A549 (cell line): ENCODE measurements at places on chromosomes 1 and 21. TPM values are rescaled to one million over a fixed set of nuclear protein-coding genes. Genes with fewer than 3 reads are reported as not detected.
A peak's percentile ranks its signal among the peaks of the same experiment; 100 is the strongest.

DNA sequence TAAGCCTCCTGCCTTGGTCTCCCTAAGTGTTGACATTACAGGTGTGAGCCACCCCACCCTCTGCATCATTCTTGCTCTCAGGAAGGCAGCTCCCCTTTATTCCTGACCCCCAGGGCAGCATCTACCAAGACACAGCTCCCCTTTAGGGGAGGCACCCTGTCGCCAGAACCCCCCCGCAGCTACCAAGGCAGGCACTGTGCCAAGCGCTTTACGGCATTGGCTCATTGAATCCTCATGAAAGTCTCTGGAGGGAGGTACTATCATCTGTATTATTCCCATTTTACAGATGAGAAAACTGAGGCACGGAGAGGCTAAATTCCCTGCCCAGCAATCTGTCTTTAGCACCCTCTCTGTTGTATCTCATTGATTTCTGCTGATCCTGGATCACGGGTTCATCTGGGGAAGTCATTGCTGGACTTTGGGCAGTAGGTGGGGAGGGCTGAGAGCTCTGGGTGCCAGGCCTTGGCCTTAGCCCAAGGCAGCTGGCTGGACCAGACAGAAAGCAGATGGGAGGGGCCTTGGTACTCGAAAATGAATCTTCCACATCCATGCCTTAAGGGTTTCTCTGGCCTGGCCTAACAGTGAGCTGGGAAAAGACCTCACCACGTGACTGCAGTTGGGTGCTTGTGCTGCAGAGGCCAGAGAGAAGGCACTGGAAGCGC lies 5.9 kb downstream of the PLOD1 start:
- no peak for DNase-seq

DNA sequence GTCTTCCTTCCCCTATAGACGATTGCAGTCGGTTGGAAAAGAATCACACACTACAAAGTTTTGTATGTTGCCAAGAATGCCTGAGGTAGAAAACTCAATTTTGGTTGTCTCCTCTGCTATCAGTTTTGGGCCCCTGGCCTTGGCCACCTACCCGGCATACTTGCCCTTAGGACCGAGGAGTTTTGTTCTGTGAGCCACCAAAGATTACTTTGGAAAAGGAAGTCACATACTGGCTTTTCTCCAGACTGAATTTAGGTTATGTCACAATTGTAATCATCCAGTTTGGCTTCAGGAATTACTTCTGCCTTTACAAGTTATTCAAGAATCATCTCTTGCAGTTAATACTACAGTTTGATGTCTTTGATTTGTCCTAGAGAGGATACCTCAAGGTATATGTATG lies 71.4 kb downstream of the RGL1 start:
- DNase-seq, result no peak

DNA sequence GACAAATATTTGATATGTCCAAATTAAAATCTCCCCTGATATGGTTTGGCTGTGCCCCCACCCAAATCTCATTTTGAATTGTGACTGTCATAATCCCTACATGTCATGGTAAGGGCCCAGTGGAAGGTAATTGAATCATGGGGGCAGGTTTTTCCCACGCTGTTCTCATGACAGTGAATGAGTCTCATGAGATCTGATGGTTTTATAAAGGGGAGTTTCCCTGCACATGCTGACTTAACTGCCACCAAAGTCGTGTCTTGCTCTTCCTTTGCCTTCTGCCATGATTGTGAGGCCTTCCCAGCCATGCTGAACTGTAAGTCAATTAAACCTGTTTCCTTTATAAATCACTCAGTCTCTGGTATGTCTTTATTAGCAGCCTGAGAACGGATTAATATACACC lies 207.0 kb downstream of the BARHL2 start:
- no peak for DNase-seq

GRCh38 chr1:242401937-242402336 lies 122.6 kb downstream of the PLD5 start:
- DNase-seq, result no peak

DNA sequence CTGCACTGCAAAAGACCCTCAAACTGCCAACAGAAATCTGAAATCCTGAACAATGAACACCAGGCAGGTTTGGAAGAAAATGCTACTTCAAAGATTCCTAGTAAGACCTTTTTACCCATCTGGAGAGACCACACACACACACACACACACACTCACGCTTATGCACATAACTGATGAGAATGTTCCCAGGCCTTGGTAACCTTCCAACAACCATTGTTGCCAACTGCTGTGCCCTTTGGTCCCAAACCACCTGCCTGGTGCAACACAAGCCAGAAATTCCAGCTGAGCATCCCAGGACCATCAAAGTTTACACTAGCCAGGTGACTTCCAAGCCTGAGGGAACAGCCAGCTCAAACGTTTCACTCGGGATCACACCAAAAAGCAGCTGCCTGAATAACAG lies 56.9 kb downstream of the SEC16B start:
- DNase-seq, result no peak

DNA sequence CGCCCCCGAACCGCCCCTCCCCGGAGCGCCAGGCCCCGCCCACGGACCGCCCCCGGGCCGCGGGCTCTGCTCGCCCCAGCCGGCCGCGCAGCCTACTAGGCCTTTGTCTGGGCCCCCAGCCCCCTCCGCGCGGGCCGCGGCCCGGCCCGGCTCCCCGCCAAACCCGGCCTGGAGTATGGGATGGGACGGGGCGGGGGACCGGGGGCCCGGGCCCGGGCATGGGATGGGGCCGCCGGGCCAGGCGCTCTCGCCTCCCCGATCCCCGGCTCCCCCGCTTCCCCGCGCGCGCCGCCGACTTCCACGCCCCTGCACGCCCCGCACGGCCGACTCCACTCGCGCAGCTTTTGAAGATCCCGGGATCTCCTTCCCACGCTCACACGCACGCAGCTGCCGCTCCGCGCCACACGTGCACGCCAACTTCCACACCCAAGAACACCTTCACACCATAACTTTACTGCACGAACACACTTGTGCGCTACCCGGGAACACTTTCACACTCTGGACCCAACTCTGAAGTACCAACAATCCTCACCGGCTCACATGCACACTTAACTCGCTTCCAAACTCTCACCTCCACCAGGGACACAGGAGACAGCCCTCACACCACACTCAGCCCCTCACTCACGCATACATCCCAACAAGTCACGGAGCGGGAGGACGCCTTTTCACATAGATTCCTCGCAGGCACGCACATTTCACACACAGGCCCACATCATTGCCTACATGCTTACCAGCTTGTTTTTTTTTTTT lies 437 bp upstream of the HSPG2 start:
- peak; percentile 74 for DNase-seq

DNA sequence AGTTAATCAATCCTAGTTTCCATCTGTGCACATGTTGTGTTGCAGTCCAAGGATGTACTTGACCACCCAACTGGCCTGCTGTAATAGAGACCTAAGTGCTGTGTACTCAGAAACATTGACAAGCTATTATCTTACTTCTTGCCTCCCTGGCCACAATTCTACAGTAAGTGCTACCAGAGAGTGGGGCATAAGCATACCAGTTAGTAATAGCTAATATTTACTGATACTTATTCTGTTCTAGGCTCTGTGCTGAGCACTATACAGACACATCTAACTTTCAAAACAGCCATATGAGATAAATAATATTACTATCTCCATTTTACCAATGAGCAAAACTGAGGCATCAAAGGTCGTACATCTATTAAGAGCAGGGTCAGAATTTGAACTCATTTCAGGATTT lies 49.5 kb upstream of the NPL start:
- DNase-seq, result no peak

DNA sequence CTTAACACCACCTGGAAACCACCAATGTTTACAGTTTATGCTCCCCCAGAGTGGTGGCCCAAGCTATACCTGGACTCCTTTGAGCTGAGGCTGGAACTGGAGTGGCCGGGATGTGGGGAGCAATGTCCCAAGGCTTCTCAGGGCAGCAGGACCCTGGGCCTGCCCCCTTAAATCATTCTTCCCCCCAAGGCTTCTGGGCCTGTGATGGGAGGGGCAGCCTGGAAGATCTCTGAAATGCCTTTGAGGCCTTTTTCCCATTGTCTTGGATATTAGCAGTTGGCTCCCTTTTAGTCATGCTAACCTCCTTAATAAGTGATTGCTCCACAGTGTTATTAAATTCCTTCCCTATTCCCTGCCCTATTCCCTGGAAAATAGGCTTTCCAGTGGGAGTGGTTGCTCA lies 185.8 kb downstream of the HS2ST1 start:
- DNase-seq, result no peak

DNA sequence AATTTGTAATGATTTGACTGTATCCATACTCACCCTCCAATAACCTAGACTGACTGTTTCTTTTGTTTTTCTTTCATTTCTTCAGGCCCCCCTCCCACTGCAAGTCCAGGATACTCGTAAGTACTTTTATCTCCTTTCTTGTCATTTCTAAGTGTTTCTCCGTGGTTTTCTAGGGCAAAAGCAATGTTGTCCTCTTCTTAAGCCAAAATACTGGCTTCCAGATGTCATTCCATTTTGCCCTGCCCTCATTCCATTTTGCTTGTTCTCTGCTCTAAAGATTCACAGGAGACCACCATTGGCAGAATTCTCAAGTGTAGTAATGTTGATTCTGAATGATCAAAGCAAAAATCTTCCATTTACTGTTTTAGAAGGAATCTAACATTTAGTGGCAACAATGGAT lies 152.8 kb upstream of the UBE2U start:
- no peak for DNase-seq

GRCh38 chr1:58941471-58942289 lies 157.8 kb upstream of the JUN start:
- no peak for DNase-seq

DNA sequence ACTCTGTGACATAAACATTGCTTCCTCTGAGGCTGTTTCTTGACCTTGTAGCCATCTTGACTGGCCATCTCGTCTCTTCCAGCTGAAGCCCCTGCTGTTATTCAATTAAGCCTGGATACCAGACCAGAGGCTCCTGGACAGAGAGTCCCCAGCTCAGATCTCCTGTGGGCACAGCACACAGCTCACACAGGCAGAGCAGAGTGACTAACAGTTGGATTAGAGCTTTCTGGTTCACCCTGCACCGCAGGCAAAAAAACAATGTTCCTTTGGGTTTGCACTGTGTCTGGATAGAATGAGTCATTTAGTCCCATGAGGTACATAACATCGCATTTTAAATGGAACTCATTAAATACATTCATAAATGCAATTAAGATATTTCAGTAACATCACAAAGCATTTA lies 33.4 kb upstream of the USH2A start:
- DNase-seq, result no peak

- DNase-seq, result no peak
These were observed 54.9 kb downstream of the INAVA start for GRCh38 chr1:200949626-200950025.

DNA sequence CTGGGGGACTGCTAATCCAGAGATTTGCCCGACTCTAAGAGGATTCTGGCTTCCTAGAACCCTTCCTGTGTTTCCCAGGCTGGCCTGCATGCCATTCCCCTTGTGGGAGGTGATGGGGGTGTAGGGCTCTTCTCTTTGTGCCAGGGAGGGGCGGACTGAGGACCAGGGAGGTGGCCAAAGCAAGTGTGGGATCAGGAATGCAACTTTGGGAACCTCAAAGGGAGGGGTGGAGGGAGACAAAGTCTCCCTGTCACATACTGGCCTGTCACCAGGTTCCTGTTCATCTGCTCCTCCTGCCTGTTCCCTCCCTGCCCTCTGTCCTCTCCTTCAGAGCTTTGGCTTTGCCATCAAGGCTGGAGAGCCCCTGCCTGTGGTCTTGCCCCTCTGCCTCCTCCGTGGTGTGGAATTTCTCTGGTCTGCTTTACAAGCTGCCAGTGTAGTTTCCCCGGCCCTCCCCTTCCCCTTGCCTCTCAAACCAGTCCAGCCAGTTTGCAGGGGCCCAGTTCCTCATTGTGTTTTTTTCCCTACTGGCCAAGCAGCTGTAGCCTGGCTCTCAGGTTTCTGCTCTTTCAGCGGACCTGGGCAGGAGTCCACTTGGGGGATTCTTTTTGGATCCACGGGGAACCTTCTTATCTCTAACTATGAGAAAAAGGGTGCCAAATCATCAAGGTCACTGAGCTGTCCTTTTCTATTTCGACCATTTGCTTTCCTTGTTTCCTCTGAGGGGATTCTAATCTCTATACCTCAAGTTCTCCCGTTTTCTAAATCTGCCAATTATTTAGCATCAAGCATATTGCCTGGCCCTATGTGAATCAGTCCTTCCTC lies 1.8 kb downstream of the CGN start:
- DNase-seq, result no peak

GRCh38 chr1:26391450-26391849 lies 18.9 kb upstream of the ZNF683 start:
- peak; percentile 69 for DNase-seq

GRCh38 chr1:229474509-229474908 lies 33.6 kb downstream of the NUP133 start:
- no peak for DNase-seq

GRCh38 chr1:173496757-173497320 lies 19.7 kb downstream of the PRDX6 start:
- DNase-seq, result no peak

- DNase-seq, result no peak
These were observed 436.6 kb upstream of the C1orf87 start for GRCh38 chr1:60510162-60510561.

DNA sequence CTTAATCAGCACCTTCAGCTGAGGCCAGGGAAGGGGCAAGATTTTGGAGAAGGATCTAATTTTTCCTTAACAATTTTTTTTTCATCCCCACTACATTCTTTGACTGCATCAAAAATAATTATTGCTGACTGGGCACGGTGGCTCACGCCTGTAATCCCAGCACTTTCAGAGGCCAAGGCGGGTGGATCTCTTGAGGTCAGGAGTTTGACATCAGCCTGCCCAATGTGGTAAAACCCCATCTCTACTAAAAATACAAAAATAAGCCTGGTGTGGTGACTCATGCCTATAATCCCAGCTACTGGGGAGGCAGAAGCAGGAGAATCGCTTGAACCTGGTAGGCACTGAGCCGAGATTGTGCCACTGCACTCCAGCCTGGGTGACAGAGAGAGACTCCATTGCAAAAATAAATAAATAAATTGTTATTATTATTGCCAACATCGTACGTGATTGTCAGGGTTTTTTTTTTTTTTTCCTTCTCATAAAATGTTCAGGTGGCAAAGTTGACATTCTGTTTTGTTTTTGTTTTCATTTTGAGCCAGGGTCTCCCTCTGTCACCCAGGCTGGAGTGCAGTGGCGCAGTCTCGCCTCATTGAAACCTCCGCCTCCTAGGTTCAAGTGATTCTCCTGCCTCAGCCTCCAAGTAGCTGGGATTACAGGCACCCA lies 37.3 kb upstream of the MORC3 start:
- no peak for DNase-seq

GRCh38 chr1:31669433-31669785 lies 24.7 kb upstream of the PEF1 start:
- DNase-seq, result no peak

ACADM gene
- 42.2 to 45.4 TPM (median 42.9 TPM) in 3 replicates for polyA plus RNA-seq

FCGR3A gene
- not detected in 3 replicates for polyA plus RNA-seq

LRRC3 gene
- polyA plus RNA-seq, result 0.96 to 1.1 TPM (median 1.1 TPM) in 3 replicates

RGL1 gene
- polyA plus RNA-seq, result 0.98 to 1.5 TPM (median 1.0 TPM) in 3 replicates

BATF3 gene
- 6.6 to 8.9 TPM (median 7.0 TPM) in 3 replicates for polyA plus RNA-seq
